ENCODE measurements at places on chromosomes 3 and 15.

DNA sequence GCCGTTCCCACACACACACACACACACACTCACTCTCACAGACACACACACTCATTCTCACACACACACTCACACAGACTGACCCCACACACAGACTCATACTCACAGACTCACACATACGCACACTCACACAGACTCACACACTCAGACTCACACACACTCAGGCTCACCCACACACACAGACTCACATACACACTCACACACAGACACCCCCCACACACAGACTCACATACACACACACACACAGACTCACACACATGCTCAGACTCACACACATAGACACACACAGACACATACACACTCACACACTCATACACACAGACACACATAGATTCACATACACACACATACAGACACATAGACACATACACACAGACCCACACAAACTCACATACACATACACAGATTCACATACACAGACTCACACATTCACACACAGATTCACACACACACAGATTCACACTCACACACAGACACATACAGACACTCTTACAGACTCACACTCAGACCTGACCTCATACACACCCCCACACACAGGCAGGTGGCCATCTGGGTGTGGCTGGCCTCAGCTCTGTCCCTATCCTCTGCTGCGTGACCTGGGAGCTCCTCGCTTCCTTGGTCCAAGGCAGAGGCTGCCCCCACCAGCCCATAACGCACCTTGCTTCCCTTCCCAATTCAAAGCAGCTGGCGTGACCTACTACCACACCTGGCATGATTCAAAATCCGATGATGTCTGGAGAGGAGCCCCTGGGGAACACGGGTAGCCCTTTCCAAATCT is 1.9 kb downstream of the C3orf22 start:
- no peak for DNase-seq

DNA sequence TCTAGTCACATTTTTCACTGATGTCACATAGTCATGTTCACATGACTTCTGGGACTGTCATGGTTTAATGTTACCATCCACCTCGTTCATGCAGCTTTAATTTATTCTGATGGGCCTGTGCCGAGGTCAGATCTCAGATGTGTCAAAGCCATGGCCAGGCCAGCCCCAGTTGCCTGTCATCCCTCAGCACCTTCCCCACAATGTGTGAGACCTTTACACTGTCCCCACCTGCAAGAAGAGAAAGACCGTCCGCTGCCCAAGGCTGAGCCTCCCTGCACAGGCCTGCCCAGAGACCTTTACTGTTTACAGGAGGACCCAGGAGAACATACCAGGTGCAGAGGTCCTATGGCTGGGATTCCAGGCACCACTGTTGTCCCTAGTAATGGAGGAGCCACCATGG is 12.8 kb upstream of the KLF15 start:
- DNase-seq, result no peak

DNA sequence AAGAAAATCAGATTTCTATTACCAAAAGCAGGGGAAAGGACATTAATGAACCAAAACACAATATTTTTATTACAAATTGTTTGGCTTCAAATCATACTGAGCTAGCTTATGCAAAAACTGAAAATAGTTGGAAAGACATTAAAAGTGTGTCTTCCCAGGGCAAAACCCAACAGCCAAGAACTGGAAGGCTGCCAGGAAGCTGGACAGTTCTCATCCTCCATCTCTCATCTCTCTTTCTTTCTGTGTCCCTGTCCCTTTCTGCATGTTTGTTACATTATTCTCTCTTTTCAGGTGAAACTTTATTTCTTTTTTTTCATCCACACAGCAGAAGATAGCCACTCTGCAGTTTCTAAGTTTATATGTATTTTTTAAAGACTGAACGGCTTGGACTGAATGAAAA is 41.1 kb upstream of the SNTN start:
- DNase-seq, result no peak

DNA sequence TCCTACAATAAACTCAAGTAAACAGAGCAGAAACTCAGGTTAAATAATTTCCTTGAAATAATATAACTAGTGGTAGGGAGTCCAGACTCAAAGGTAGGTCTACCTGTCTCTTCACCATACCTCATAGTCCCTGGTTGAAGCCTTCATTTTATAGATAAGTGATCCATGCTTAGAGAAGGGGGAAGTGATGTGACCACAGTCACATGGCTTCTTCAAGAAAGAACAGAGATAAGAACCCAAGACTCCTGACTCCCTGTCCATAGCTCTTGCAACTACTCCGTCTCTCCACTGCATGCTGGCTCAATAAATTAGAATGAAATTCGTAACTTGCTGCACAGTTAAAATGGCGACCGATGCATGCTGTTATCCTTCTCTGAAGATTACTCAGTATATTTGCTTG is 11.0 kb upstream of the C15orf61 start:
- DNase-seq, result no peak

DNA sequence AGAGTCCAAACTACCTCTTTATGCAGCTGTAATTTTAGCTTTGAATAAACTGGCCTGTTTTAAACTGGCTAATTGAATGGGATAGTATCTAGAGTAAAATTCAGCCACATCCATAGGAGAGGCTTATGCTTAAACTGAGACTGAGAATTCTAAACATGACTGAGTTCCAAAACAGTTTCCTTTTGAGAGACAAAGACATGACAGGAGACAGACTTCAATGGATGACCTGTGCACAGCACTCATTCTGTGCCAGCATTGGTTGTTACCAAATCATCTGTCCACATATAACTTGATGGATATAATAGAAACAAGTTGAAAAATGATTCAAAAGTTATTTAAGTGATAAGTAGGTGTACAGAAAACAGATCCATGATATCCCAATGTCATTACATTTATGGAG is 20.9 kb downstream of the IL12A start:
- no peak for DNase-seq

- DNase-seq, result peak; percentile 18
Observed at GRCh38 chr3:68007621-68008226, 353.3 kb upstream of the SUCLG2 start.

DNA sequence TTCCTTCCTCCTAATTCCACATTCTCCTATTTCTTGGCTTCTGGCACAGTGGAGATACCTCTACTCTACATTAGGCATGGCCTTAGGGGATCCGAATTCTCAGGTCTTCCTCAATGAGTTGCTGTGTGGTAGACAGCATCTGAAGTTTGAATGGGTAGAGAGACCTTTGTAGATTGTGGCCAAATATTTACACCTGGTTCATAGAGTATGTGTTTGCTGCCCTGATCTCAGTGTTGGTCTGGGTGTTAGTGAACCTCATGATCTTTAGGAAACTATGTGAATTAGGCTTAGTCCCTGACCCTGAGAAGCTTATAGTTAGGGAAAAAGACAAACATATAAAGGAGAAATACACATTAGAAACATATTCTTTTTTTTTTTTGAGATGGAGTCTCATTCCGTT is 75.8 kb downstream of the LPP start:
- DNase-seq, result no peak

- DNase-seq, result no peak
Observed at GRCh38 chr15:67944010-67944641, 104.3 kb upstream of the RNU6-1 start.

DNA sequence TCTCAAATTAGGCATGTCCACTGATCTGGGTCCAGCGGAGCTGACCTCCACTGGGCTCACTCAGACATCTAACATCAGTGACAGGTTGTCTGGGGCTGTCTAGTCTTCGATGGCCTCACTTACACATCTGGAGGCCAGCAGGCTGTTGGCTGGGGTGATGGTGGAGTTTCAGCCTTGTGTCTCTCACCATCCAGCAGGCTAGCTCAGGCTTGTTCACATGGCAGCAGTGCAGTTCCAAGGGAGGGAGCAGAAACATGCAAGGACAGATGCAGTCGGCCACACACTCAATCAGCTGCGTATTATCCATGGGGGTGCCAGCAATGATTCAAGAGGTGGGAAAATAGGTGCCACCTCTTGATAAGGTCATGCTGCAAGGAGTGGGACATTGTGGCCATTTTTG is 292.5 kb downstream of the SHQ1 start:
- DNase-seq, result no peak

DNA sequence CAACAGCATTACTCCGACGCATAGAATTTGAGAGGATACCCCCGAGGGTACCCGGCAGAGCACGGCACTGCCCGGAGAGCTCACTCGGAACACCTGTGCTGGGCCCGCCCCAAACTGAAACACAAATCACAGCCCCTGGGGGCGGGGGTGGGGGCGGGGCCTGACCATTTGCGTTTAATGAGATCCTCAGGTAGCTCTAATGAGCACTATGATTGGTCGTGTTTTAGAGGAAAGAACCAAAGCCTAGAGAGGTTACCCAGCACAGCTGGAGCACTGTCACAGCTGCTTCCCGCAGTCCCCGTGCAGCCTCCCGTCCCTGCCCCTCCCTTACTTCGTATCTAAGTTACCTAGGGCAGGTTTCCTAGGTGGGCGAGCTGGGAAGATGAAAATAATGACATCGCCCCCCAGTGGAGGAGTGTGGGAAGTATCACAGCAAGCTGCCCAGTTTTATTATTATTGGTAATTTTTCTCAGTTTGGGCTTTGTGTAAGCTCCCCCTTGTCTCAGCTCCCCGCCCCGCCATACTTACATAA is 187.1 kb downstream of the PDE8A start:
- DNase-seq, result peak; percentile 38

- DNase-seq, result no peak
Observed at GRCh38 chr15:85003593-85004312, 22.1 kb downstream of the PDE8A start.

GRCh38 chr15:52095597-52096262 is 16.8 kb downstream of the BCL2L10 start:
- DNase-seq, result no peak

- no peak for DNase-seq
Observed at GRCh38 chr3:184144505-184144904, 9.3 kb downstream of the EIF2B5 start.

DNA sequence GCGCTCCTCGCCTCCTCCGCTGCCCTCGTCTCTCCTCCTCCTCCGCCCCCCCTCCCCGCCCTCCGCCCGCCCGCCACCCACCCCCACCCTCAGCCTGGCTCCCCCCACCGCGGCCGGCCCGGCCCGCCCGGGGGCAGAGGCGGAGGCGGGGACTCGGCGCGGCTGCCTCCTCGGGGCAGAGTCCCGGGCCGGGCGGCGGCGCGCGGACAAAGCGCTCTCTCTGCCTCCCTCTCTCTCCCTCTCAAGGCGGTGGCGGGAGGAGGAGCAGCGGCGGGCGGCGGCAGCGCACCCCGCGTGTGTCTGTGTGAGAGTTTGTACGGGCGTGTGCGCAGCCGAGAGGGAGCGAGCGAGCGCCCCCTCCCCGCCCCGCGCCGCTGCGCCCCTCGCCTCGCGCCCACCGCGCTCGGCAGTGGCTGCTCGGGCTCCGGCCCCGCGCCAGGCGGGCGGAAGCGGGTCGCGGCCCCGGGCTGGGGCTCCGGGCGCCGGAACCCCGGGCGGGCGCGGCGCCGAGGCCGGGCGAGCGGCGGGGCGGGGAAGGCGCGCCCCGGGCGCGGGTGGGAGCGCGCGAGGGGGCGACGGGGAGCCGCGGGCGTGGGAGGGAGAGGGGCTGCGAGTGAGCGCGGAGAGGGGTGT is at the start of gene IGF2BP2:
Gene IGF2BP2, minus strand, starts transcription at position 37 of the 633 bp plus-strand sequence. CDS start 82 bp downstream, outside the sequence.
- DNase-seq, result peak; percentile 39

DNA sequence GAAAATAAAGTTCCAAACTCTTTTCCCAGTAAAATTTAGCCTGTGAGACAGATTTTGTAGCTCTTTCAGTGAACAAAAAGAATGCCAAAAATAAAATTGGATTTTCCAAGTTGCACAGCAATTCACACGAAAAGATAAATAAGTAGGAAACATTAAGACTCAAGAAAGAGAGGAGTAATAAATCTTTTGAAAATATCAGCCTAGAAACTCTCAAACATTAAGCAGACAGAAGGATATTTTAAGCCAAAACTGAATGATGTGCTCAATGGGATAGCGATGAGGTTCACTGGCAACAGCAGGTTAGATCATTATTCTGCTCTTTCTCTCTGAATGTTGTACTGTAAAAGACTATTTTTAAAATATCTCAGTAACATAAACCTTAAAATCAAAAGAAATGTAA is 115.0 kb downstream of the STAG1 start:
- no peak for DNase-seq

GRCh38 chr3:156834435-156834834 is 8.3 kb downstream of the LEKR1 start:
- no peak for DNase-seq

DNA sequence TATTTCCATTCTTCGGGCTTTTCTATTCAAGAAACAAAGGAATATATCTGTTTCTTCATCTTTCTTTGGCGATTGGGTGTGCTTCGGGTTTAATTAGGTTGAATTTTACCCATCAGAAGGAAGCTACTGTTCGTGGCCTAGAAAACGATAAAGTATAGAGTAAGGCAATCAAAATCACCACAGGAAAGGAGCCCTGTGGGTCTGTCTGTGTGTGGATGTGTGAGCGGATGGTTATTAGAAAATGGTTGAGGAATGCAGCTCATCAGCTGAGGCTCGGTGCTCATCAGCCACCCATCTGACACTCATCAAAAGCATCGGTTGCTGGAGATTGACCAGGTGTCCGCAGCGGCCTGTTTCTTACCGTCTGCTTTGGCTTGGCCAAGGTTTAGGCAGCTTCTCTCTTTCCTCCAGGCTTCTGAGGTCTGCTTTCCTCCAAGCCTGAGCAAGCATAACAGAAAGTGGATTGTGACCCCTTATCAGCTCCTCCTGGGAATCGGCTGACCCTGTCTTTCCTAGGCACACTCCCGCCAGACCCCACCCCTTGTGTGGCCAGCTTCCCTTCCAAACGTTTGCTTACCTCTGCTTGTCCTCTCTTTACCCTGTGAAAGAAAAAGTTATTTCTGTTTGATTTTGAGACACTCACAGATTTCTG is 17.6 kb upstream of the ISLR start:
- DNase-seq, result no peak

GRCh38 chr3:23182996-23183513 is 20.1 kb upstream of the UBE2E2 start:
- DNase-seq, result no peak

DNA sequence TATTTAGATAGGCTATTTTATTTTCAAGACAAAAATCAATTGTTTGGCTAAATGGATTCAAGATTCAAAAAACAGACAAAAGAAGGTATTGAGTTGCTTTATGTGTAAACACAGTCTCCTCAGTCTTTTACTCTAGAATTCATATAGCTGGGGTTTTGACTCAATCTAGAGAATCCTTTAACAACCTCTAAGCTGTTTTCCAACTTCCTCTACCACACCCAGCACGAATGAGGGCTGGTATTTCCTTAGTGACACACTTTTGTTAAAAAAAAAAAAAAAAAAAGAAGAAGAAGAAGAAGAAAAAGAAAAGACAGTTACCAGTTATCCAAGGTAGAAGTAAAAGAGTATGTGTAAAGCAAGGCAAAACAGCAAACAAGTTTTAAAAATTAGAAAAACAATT is 732.8 kb upstream of the GOLIM4 start:
- no peak for DNase-seq

DNA sequence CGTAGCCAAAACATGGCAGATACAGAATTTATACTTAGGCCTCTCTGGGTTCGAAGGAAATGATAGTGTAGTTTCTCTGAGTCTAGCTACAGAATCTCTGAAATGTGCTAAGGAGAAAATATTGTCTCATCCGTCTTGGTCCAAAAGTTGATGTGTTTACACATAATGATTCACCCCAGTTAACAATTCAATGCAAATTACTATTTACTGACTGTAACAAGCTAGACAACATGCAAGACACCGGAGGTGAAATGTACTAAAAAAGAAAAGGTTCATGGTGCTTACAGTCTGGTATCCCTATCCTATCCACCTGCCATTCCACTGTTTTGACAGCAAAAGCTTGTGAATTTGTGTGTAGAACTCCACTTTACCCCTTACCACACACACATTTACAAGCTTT is 146.8 kb downstream of the SUCLG2 start:
- no peak for DNase-seq

Measured in stimulated activated CD4-positive, alpha-beta T cell treated with anti-CD3 and anti-CD28 coated beads, Interleukin-2, amount 100 ng/mL, for 48 hours (primary cell).